Activated naive CD4-positive, alpha-beta T cell treated with anti-CD3 and anti-CD28 coated beads, Interleukin-2, amount 50 U/mL, for 72 hours (primary cell): ENCODE measurements at places on chromosomes 5 and 9. TPM values are rescaled to one million over a fixed set of nuclear protein-coding genes. Genes with fewer than 3 reads are reported as not detected.

DNA sequence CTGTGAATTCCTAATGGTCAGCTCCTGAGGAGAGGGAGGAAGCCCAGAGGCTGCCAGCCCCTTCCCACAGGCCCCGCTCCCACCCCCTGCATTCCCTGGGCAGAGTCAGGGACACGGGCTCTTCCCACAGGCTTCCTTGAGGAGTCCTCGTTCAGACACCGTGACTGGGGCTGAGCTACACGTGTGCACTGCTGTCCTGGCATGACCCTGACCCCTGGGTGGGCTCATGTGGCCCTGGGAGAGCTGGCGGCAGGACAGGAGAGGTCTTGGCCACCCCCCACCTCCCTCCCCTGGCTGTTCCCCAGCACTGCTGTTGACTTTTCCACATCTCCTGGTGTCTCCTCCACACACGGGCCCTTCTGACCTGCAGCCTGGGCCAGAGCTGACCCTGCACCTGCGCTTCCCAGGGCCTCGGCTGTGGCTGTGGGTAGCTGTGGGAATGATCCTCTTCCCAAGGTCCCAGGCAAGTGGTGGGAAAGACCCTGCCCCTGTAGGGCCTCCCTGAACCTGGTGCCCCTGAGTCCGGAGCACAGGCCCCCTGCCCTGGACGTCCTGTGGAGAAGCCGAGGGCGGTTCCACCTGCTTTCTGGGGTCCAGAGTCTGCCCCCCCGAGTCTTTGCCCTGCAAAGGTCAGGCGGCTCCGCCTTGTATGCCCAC lies 56.5 kb upstream of the NKD2 start:
- no peak for DNase-seq

DNA sequence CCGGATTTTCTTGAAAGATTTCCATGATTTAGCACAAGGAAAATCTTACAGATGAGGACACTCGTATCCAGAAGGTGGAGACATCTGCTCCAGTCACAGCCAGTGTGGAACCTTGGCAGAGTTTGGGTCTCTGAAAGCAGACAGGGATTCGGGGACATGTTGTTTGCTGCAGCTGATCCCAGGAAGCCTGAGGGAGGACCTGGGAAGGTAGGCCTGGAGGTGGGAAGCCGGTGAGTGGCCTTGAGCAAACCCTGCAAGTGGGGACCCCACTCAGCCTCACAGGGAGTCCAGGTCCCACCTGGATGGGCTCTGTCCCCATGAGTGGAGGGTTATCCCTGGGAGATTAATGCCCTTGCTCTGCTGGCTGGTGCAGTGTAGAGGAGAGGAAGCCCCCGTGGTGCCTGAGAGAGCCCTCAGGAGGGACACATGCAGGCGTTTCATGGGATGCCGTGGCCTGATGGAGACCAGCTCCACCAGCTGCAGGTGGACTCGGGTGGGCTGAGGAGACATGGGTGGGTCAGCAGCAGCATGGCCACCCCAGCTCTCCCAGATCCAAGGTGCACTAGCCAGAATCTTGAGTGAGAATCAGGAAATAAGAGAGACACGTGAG lies 7.8 kb downstream of the MRPS2 start:
- DNase-seq: no peak

NEUROG1 gene
- not detected for total RNA-seq

DNA sequence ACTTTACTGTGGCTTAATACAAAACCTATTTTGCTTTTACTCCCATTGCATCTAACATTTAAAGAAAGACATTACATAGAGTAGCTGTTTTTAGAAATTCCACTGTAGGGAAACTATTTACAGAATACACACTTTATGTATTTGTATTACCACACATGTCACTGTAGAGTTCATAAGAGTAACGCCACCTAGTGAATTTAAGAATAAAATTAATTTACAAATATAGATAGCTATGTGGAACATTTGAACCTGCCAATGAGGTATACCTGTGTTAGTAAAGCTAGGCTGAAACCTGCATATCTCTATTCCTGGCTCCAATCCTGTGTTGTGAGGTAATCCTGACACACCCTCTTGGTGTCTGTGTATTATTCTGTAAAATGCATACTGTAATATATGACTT lies 234.4 kb downstream of the MAST4 start:
- DNase-seq: no peak

PROB1 gene
- 3.3 TPM for total RNA-seq

DNA sequence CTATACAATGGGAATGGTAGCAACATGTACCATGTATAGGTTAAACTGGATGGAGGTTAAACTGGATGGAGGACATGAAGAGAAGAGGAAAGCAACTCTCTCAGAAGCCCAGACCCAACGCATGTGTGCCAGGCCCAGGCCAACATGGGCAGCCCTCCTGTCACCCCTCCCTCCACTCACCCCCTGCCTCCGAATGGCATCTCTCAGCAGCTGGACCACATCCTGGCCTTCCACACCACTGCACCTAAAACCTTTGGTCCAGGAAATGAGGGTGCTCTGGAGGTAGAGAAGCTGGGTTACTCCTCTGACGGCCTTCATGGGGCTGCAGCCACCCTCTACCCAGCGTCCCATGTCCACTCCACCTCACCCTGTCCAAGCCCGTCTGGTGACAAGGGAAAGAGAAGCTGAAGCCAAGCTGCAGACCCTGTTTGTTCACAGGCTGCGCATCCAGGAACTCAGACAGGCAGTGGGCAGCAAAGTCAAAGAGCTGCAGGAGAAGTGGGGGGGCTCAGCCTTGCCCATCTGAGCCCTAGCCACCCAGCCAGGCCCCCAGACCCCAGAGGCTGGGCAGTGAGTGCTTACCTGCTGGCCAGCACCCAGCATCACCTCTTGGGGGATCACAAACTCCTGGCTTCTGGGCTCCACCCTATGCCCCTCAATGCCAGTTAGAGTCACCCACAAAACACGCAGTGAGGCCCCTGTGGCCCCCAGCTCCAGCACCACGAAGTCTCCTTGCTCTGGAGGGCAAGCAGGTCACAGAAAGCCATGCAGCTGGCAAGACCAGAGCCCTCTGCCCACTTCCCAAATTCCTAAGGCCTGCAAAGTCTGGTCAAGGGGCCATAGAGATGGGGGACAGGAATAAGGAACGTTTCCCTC lies 8.5 kb downstream of the HK3 start:
- no peak for DNase-seq

ADAMTS2 gene
- total RNA-seq: not detected

- no peak for DNase-seq
Measured at GRCh38 chr9:76571743-76572146, 112.8 kb downstream of the GCNT1 start.

DNA sequence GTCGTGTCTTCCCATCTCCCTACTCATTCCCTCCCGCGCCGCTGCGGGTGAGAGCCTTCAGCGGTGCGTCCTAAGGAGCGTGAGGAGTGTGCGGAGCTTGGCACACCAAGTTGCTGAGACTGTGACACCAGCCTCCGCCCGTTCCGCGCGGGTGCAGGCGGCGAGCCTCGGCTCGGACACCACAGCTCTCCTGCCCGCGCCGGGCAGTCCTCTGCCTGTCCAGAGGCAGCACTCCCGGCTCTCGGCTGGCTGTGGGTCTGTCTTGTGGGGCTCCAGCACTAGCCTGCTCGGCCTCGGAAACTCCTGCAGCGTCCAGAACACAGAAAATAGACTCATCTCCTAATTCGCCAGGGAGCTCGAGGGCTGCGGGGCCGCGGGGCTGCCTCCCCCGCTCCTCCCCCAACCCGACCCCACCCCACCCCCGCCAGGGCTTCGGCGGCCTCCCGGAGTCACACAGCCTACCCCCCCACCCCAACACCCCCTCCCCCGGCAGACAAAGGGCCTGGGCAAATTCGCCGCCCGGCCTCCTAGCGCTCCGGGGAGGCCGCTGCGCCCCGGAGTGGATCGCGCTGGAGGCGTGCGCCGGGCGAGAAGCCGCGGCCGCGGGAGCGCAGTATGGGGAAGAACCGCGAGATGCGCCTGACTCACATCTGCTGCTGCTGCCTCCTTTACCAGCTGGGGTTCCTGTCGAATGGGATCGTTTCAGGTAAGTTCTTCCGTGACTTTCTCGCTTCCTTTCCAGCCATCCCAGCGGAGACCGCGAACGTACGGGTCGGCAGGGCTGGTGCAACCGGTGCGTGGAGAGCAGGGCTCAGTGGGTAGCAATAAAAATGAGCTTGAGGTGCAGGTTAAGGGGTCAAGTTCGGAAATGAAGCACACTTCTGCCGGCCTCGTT lies at the start of gene ADAMTS19:
Gene ADAMTS19, plus strand, starts transcription at position 522 of the 895 bp plus-strand sequence. Its CDS starts 94 bp downstream, at position 616.
- DNase-seq: no peak

DNA sequence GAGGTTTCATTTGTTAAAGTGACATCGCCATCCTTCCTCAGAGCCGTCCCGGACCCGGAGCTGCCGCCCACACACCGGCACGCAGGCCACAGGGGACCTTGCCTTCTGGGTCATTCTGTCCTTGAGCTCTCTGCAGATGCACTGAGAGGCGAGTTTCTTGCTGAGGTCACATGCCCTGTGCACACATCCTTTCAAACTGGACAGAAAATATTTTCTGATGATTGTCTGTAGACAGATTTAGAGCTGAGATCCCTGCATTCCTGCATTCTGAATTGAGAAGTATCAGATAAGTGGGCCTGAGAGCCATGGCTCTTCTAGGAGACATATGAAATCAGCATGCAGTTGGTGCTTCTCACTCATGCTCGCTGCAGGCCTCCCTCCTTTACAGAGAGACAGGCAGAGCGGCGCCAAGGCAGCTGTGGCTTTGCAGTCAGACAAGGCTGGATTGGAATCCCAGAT lies 25.4 kb downstream of the BOD1 start:
- no peak for DNase-seq

DNA sequence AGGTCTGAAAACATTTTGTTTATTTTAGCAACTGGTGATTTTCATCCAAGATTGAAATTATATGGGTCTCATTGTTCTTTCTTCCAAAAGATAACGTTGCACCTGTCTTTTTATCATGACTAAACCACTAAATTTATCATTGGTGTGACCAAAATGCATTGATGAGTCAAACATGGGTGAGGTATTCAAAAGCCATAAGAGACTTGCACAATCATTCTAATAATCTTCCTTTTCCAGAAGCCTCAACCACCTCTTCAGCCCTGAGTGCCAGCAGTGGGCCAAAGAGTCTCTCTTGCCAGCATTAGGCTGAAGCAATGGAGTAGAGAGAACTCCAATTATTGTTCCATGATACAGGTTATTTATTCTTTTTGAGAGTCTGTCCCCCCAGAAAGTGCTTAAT lies 198.9 kb downstream of the LURAP1L start:
- no peak for DNase-seq

- DNase-seq: no peak
Measured at GRCh38 chr5:39494534-39494933, 69.8 kb upstream of the DAB2 start.

GRCh38 chr9:131481441-131482342 lies 21.0 kb upstream of the POMT1 start:
- DNase-seq: no peak

DNA sequence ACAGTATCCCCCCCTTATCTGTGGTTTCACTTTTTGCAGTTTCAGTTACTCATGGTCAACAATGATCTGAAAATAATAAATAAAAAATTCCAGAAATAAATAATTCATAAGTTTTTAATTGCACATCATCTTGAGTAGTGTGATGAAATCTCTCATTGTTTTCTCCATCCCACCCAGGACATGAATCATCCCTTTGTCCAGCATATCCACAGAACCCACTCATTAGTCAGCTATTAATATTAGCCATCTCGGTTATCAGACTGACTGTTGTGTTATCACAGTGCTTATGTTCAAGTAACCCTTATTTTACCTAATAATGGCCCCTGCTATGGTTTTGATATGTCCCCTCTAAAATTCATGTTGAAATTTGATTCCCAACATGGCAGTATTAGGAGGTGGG lies 40.7 kb downstream of the FAM114A2 start:
- no peak for DNase-seq
